Stimulated activated CD4-positive, alpha-beta T cell treated with anti-CD3 and anti-CD28 coated beads, TNF-alpha, amount 100 ng/mL, for 1 hour (primary cell): ENCODE measurements at places on chromosomes 1 and 21.

GRCh38 chr1:234214129-234214910, 158.9 kb upstream of the COA6 start:
- no peak for DNase-seq

GRCh38 chr1:61724506-61724812, 482 bp downstream of the TM2D1 start:
- DNase-seq, result no peak

DNA sequence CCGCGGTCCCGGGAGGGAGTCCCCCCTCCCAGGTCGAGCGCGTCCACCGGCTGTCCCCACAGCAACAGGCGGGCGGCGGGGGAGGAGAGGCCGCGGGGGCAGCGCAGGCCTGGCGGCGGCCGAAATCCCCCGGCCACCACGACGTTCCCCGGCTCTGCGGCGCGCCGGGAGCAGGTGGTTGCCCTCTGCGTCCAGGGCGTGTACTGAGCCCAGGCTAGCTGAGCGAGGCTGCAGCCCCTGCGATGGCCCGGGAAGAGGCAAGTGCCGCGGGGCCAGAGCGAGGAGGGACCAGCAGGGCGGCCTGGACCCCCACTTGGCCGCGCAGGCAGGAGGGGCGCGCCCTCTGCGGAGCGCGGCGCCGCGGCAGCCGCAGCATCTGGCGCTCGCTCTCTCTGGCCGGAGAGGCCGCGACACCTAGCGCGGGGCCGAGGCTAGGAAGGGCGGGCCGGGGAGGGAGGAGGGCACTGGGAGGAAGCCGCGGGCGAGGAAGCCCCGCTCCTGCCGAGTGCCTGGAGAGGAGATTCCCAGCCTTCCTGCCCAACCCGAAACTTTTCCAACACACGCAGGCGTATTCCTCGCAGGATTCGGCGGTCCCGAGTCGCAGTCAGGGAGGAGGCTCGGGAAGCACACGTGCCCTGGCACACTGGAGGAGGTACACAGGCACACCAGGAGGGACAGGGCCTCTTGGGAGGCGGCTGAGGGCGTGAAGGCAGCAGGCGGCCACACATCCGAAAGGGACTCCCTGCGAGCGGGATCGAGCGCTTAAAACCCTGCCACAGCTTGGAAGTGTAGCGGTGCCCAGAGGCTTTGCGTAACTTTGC, 4.9 kb upstream of the PROX1 start:
- no peak for DNase-seq

DNA sequence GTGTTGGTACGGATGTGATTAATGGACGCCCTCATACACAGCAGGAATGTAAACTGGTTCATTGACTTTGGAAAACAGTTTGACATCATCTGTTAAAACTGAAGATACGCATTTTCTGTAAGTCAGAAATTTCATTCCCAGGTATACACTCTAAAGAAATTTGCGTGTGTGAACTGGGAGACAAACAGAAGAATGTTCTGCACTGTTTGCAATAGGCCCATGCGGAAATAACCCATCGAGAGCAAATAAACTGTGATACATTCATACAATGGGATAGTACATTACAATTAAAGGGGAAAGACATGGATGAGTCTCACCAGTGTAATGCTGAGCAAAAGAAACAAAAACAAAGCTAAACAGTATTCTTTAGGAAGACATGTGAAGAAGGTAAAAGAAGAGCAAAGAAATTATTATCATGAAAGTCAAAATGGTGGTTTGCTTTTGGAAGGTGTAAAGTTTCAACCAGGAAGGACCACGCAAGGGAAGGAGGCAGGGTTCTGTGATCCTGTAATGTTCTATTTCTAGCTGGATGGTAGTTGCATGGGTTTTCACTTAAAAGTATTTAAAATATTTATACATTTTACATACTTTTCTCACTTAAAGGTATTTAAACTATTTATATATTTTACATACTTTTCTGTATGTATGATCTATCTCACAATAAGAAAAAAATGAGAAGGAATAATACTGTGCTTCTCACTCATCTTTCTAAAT, 30.3 kb downstream of the INTS7 start:
- DNase-seq, result no peak

- no peak for DNase-seq
Measured at GRCh38 chr1:22443332-22443731, 8.3 kb upstream of the ZBTB40 start.

- no peak for DNase-seq
Measured at GRCh38 chr21:34970167-34970500, 79.0 kb downstream of the RUNX1 start.

GRCh38 chr1:205670150-205670446, 10.2 kb downstream of the SLC45A3 start:
- no peak for DNase-seq

GRCh38 chr1:115142616-115143015, 53.3 kb upstream of the TSPAN2 start:
- no peak for DNase-seq
